ENCODE measurements at places on chromosomes 16 and 17.

GRCh38 chr17:80279895-80280294 is 19.2 kb downstream of the RNF213 start:
- no peak for DNase-seq

DNA sequence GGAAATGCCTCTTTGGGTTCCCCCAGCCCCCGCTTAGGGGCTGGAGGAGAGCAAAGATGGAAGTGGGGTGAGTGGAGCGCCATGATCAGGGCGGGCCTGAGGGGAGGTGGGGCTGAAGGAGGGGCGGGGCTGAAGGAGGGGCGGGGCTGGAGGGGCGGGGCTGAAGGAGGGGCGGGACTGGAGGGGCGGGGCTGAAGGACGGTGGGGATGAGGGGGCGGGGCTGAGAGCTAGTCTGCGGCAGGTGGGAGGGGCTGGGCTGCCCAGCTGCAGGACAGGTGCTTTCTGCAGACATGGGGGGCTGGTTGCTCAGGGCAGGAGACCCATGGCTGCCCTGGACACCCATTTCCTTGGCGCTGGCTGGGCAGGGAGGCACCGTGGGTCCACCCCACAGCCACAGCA is 39.1 kb upstream of the PABPN1L start:
- no peak for DNase-seq

DNA sequence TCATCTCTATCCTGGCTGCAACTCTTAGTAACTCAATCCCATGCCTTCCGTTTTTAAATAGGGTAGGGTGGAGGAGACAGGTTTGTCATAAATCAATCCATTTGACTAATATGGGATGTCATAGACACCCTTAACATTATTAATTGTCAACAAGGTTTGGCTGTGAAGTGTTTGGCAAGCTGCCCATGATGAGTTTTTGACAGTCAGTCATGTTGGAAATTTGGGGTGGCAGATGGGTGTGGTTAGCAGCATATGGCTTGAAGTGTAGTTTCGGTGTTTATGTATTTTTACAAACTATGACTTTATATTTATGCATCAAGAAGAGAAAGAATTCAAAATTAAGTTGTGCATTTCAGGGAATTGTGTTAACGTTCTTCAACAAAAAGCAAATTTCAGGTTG is 221.8 kb upstream of the CDH5 start:
- DNase-seq, result no peak

DNA sequence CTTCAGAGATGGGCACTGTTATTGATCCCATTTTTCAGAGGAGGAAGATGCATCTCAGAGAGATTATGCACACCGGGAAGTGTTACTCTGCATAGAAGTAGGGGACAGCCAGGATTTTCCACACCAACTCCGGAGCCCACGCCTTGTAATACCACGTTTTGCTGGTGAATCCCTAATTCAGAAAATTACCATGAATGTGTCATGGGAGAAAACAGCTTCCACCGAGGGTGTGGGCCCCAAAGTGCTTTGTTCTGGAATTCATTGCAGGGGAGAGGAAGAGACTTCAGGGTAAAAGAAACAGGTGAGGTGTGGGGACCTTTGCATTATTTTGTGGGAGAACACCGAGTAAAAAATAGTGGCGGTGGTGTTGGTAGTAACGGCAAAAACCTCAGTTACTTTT is 1051.4 kb upstream of the RBFOX1 start:
- DNase-seq, result no peak

GRCh38 chr17:6195123-6195522 is 124.9 kb downstream of the WSCD1 start:
- no peak for DNase-seq

DNA sequence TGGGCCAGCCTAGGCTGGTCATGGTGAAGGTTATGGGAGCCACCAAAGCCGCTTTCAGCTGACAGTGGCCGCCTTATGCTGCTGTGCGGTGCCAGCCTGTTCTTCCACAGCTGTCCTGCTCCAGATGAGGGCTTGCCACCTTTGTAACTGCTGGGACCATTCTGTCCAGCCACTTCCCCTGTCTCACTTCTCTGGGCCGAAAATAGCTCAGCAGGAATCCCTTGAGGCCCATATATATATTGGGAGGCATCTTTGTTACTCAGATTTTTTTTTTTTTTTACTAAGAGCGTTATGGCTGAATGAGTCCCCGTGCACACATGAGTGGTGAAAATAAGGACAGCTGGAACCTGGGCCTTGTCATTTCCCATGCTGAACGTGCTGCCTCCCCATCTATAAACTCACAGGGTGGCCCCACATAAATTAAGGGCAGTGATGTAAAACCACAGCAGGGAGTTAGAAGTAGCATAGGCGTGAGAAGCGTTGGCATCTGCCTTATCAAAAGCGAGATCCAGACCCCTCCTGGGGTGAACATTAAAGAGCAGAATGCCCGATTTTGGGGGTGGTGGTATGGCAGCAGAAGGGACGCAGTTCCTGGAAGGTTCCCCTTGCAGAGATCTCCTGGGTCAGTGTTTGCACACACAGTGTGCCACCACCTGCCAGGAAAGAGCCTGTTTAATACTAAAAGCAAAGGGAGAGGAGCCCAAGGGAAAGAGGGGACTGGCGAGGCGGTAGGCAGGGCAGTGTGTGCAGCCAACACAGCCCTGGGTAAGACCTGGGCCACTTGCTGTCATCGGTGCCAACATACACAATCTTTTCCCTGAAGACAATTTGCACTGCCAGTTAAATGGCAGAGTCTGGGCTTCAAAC is 57.8 kb downstream of the USP43 start:
- no peak for DNase-seq

GRCh38 chr16:24253192-24253591 is 2.9 kb upstream of the CACNG3 start:
- DNase-seq, result peak; percentile 68

DNA sequence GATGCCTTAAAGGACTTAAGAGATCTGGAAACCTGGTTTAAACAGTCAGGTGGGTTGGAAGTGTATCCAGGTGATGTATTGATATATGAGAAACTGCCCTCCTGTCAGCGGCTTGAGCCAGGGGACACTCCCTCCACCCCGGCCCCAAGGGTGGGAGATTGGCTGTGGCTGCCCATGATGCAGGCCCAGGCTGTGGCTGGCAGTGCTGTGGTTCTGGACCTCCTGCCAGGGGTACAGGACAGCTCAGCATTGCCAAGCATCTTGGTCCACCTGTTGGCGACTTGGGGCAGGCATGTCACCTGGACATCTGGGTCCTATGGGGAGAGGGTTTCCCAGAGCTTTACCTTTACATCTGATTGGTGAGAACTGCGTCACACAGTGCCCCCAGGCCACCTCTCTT is 201.0 kb downstream of the SPECC1 start:
- DNase-seq, result no peak

DNA sequence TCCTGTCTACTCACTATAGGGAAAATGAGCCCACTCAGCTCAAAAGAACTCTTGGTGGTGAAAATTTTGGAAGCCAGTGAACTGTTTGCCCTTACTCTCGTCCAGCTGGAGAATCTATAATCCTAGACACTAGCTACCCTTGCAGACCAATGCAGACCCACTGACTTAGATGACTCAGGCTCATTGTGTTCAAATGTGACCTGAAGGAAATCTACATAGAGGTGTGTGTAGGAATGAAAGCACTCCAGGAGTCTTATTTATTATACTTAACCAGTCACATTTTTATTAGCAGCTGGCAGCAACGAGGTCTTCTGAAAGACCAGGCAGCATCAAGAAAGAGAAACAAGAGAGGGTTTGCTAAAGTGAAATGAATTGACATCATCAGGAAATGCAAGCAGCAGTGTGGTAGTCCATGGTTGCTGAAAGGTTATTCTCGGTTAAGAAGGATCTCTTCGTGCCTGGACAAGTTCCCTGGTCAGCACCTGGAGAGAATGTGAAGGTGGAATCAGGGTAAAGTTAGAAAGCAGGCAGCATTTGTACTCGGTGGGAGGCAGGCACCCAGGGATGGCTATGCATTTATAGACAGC is 1.4 kb downstream of the KRTAP29-1 start:
- no peak for DNase-seq

- DNase-seq, result no peak
Measured at GRCh38 chr17:81648707-81649085, 7.6 kb downstream of the PDE6G start.

GRCh38 chr17:6753006-6753445 is 2.8 kb upstream of the XAF1 start:
- DNase-seq, result no peak

- DNase-seq, result no peak
Measured at GRCh38 chr16:24315343-24315742, 59.2 kb downstream of the CACNG3 start.

GRCh38 chr17:28090551-28090950 is 48.1 kb downstream of the NLK start:
- no peak for DNase-seq

- DNase-seq, result no peak
Measured at GRCh38 chr16:61665512-61665911, 370.7 kb downstream of the CDH8 start.

- no peak for DNase-seq
Measured at GRCh38 chr17:33377837-33378595, 84.9 kb upstream of the ASIC2 start.

GRCh38 chr16:24041834-24042631 is 206.2 kb downstream of the PRKCB start:
- no peak for DNase-seq

DNA sequence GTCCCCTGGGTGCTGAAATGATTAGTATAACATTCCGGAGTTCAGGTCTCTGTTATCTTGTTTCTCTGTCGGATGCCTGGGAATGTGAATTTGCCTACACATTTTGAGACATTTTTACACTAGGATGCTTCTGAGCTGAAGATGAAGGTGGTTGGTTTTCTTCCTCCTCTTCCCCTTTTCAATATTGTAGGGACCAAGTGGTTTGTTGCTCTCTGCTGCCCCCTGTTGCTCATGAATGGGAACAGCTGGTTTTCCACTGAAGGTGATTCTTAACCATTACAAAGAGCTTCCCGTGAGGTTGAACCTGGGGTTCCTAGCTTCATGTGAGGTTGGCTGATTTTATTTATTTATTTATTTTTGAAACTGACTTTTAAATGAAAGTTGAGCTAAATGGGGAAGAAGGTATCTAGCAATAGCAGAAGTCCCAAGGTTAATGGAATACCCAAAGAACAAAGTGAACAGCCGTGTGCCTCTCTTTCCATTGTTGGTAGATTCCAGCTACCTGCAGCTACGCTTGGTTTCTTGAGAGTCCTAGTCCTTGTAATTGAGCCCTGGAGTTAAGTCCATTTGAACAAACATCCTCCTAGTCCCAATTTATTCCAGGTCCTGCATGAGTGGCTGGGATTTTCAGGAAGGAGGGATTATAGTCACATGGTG is 983.9 kb upstream of the EEF2KMT start:
- DNase-seq, result peak; percentile 31

- no peak for DNase-seq
Measured at GRCh38 chr17:73585583-73585982, 58.7 kb downstream of the SDK2 start.

DNA sequence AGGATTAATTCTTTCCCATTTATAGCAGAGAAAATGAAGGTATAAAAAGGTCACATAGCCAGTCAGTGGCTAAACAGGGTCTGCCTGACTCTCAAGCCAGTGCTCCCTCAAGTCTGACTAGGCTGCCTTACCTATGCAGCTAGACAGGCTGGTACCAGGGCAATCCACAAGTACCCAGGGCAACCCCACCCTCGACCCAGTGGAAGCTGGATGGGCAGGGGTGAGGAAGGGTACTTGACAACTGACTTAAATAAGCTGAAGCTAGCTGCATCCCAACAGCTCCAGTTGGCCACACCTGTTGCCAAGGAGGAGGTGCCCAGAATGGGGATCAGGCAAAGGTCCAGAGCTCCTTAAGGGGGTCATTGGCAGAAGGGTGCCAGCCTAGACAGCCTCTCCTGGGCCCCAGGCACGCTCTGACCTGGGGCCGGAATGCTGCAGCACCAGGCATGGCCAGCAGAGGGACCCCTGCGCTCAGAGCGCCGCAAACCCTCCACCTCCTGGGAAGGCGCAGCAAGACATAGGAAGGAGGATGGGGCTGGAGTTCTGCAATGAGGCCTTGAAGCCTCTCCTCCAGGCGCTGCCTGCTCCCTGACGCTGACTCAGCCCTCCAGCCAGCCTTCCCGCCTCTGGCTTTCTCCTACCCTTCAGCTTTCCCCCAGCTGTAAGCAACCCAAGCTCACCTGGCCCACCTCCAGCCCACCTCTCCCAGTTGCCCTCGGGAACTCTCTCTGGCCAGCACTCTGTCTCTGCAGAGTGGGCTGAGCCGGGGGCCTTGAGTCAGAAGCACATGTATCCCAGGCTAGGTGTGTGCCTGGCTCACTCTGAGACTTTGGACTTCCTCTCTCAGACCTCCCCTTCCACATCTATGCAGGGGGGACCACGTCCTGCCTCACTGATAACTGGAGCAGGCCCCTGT is 28.8 kb downstream of the MPP2 start:
- DNase-seq, result peak; percentile 72

DNA sequence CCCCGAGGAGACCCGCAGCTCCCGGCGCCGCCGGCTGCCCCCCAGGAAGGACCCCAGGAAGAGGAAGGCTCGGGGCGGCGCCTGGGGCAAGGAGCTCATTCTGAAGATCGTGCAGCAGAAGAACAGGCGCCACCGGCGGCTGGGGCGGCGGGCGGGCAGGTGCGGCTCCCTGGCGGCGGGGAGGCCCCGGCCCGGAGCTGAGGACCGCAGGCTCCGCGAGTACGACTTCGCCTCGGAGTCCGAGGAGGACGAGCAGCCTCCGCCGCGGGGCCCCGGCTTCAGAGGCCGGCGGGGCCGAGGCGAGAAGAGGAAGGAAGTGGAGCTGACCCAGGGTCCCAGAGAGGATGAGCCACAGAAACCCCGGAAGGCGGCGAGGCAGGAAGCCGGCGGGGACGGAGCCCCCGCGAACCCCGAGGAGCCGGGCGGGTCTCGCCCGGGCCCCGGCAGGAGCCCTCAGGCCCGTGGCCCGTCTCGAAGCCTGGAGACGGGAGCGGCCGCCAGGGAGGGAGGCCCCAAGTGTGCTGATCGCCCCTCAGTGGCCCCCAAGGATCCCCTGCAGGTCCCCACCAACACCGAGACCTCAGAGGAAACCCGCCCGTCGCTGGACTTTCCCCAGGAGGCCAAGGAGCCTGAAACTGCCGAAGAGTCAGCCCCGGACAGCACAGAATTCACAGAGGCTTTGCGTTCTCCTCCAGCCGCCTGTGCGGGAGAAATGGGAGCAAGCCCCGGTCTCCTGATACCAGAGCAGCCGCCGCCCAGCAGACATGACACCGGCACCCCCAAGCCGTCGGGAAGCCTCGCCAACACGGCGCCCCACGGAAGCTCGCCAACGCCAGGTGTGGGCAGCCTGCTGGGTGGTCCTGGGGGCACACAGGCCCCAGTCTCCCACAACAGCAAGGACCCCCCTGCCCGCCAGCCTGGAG is 22.3 kb upstream of the ZFPM1 start:
- DNase-seq, result no peak

GRCh38 chr16:30700491-30700890 is 1.5 kb downstream of the SRCAP start:
- no peak for DNase-seq

GRCh38 chr17:73498176-73498575 is 146.1 kb downstream of the SDK2 start:
- no peak for DNase-seq

- no peak for DNase-seq
Measured at GRCh38 chr17:17321356-17322025, 18.3 kb downstream of the NT5M start.

DNA sequence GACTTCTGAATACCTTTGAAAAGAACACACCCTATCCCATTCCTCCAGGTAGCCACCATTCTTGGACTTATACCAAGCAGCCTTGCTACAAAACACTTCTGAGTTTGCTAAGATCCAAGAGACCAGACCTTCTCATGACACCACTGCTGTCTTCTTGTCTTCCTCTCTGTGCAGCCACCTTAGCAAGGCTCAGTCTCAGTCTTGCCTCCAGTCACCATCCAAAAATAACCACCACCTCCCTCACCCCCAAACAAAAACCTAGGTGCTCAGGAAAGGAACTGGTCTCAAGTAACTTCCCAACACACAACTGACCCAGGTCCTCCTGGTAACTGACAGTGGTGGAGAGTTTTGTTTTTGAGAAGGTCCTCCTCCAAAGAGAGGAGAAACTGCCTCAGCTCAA is 90.9 kb upstream of the CORO6 start:
- no peak for DNase-seq
